ENCODE measurements at places on chromosomes 2 and 18.

DNA sequence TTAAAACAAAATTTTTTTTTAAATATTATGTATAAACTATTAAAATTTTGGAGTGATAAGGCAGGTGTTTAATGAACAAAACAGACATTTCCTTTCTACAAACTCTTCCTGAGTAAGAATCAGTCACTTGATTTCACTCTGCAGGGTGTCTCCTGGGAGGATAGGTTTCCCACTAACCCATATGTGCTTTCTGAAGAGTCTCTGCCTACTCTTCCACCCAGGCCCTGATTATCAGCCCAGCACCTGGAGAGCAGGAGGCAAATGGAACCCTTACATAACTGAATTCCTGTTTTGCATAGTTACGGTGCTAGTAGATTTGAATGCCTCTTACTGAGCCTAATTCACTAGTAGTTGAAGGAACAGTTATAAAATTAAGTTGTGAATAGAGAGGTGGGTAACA lies 1718.6 kb downstream of the SUCLG1 start:
- DNase-seq = no peak

DNA sequence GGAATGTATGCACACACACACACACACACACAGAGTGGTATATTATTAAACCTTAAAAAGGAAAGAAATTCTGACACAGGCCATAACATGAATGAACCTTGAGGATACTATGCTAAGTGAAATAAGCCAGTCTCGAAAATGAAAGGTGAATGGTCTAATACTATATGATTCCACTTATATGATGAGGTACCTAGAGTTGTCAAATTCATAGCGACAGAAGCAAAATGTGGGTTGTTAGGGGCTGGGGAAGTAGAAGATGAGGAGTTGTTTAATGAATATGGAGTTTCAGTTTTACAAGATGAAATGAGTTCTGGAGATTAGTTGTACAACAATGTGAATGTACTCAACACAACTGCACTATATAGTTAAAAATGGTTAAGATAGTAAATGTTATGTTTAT lies 118.1 kb downstream of the ABCA12 start:
- no peak for DNase-seq

DNA sequence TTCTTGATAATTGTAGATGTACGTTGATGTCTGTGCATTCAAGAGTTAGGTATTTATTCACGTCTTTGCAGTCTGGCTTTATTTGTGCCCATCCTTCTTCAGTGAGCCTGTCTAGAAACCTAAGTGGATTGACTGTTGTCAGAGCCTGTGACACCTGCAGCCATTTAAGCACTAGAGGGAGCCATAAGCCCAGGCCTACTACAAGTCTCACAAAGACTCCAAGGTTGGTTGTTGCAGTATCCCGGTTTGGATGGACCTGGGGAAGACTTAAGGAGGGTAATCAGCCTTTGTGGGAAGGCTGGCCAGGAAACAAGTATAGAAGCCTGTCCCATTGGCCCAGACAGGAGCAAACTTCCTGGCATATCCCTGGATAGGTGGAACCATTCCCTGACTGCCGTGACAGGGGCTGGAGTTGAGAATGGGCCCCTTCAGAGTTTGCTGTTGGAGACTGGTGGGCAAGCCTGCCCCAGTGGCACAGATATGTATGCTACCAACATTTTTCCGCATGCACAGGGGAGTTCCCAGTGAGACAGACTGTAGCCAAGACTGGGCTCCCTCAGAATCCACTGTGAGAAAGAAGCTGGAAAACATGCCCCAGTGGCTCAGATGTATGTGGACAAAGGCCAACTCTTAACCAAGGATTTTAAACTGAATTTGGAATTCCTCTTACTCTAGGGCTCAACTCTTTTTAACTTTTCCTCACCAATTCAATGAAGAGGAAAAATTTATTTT lies 9.3 kb upstream of the LRRC30 start:
- DNase-seq = peak; percentile 46

GRCh38 chr2:136235546-136235945 lies 117.6 kb upstream of the CXCR4 start:
- DNase-seq = no peak

- DNase-seq = peak; percentile 84
Measured at GRCh38 chr2:70861777-70862625, 26.4 kb upstream of the CD207 start.
